ENCODE measurements at places on chromosomes 7 and 10.
A peak's percentile ranks its signal among the peaks of the same experiment; 100 is the strongest.

GRCh38 chr10:76942628-76943416 is 694.8 kb downstream of the KCNMA1 start:
- DNase-seq, result no peak

- DNase-seq, result no peak
Measured at GRCh38 chr10:116899626-116900025, 50.3 kb downstream of the ENO4 start.

- DNase-seq, result no peak
Measured at GRCh38 chr10:34802692-34803091, 12.4 kb downstream of the PARD3 start.

DNA sequence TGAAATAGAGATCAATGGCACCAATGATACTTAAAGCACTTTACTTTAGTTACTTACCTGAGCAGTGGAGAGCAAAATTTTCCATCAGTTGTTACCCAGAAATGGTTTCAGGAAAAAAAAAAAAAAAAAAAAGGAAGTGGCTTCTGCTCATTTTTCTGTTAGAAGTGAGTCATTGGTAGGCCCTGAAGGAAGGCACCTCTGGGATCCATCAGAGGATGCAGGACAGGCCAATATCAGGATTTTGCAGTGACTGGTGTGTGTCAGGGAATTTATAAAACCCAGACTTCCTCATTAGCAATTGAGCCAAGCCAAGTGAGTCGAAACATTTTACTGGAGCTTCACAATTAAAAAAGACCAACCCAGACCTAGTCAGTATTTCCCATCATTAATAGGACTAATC is 2.3 kb upstream of the SMIM30 start:
- no peak for DNase-seq

- no peak for DNase-seq
Measured at GRCh38 chr10:47031211-47031900, 120.1 kb downstream of the PTPN20 start.

GRCh38 chr10:24249829-24250415 is 41.0 kb downstream of the KIAA1217 start:
- DNase-seq, result no peak

DNA sequence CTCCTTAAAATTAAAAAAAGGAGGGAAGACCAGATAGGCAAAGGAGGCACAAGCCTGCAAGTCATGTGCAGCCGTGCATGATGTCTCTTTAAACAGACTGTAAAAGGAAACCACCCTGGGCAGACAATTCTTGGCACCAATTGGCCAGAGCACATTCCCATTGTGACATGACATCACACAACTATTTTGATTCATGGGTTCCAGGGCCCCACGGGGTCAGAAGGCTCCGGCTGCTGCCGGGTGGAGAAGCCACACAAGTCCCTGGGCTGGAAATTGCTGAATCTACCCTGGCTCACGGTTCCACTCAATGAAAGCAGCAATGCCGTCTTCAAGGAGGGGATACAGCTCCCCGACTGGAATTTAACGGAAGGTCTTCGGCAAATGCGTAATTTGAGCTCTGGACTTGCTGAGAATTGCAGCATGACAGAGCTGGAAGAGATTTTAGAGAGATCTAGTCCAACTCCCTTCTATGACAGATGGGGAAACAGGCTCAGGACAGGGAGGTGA is 140.5 kb downstream of the PRKAG2 start:
- no peak for DNase-seq

- DNase-seq, result no peak
Measured at GRCh38 chr7:63071920-63072319, 926.7 kb upstream of the ZNF722 start.

- DNase-seq, result no peak
Measured at GRCh38 chr7:367351-367901, 77.5 kb downstream of the FOXL3 start.

DNA sequence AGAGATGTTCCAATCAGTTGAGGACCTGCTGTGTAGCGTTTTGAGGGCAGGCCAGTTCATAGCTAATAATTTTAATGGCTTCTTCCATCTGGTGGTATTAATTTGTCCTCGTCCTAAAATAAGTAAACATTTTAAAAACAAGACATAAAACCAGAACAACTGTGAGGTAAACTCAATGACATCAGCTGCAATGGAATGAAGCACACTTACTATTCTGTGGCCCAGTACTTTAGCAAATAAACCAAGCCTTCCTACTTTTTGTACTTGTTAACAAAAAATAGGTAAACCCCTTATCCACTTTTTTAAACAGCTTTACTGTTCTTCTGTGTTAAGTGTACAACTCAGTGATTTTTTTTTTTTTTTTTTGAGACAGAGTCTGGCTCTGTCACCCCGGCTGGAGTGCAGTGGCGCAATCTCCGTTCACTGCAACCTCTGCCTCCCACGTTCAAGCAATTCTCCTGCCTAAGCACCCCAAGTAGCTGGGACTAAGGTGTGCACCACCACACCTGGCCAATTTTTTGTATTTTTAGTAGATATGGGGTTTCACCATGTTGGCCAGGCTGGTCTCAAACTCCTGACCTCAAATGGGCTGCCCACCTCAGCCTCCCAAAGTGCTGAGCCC is 28.9 kb upstream of the FZD1 start:
- DNase-seq, result no peak

DNA sequence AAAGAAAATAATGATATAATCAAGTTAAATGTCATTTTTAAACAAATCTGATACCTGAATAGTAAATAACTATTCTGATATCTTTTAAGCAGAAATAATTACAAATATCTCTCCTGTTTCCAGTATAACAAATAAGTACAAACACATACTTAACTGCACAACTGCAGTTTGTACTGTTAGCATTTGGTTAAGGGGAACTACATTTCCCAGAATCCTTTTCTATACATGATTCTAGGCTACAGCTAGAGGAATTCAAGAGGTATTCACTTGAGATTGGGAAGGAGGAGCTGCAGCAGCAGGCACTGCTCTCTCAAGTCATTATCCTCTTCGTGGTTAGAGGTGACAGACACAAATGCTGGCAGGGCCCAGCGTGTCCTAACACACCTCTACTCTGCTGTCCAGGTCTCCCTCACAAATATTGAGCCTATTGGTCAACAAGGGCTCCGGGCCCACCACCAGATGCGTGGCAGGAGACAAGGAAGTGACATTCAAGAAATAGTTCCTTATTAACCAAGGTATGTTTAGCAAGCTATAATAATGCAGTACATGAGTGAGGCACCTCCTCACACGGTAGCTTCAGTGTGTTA is 255.1 kb upstream of the MKLN1 start:
- peak; percentile 46 for DNase-seq
